Hematopoietic multipotent progenitor cell treated with erythropoietin and hydrocortisone succinate and interleukin-3 and kit ligand, for 15 days (in vitro differentiated cells): ENCODE measurements at places on chromosomes 3 and 15.

DNA sequence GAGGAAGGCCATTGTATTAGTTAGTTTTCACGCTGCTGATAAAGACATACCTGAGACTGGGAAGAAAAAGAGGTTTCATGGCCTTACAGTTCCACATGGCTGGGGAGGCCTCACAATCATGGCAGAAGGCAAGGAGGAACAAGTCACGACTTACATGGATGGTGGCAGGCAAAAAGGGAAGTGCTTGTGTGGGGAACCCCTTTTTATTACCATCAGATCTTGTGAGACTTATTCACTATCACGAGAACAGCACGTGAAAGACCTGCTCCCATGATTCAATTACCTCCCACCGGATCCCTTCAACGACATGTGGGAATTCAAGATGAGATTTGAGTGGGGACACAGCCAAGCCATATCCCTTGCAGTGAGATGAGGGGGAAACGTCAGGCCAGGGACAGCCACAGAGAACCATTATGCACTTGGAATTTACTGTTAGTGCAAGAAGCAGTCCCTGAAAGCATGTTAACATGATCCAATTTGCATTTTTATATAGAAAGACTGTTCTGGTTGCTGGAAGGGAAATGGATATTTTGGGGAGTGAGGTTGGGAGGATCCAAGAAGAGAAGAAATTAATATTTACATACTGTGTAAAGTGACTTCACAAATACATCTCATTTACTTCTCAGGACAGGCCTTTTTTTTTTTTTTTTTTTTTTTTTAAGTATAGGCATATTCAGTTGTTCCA is 87.1 kb downstream of the ARNT2 start:
- no peak for DNase-seq

- DNase-seq: no peak
Measured at GRCh38 chr15:96171853-96172296, 158.6 kb upstream of the NR2F2 start.

GRCh38 chr3:52934630-52935530 is 37.5 kb upstream of the STIMATE start:
- DNase-seq: peak; percentile 69

DNA sequence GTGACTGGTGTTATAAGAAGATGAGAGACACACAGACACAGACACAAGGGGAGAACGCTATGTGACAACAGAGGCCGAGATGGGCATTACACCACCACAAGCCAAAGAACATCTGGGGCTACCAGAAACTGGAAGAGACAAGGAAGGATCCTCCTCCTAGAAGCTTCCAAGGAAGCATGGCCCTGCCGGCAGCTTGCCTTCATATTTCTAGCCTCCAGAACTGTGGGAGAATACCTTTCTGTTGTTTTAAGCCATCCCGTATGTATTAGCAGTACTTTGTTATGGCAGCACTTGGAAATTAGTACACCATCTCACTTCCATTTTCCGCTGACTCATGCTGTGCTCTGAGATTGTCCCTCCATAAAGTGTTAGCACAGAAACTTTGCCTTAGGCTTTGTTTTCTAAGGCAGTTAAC is 38.7 kb upstream of the CA12 start:
- no peak for DNase-seq

DNA sequence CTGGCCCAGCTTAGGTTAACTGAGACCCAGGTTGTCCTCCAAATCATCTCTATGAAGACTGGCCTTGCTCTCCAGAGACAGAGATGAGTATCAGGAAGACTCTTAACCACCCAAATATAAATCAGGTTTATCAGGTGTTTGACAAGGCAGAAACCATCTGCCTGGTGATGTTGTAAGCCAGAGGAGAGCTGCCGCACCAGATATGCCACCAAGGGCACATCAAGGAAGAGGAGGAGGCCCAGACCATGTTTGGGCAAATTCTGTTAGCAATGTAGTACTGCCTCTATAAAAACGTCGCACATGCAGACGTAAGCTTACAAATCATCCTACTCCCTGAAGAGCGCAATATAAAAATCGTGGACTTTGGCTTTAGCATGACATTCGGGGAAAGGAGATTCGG is 21.0 kb upstream of the RPL32 start:
- no peak for DNase-seq

DNA sequence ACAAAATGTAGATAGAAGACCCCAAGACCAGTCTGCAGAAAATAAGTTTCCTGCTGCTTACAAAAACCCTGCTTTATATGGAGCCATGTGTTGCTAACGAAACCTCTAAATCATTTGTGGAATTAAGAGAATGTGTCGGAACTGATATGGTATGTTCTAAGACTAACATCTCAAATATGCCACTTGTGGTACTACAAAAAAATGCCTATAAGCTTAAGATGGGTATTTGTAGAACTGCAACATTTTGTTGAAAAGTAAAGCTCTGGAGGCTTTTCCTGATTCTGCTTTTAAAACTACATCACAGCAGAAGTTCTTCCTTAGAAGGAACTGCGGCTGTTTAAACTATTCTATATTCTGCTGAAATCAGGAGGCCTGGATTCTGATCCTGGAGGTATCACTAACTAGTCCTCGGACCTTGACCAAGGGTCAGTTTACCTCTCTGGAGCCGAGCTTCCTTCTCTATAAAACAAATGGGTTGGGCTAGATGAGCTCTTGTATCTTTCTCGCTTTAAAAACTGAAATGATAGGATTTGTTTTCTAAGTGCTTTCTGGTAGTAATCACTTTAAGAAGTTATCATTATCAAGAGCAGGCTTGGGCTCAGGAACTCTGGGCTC is 74.9 kb downstream of the RAD18 start:
- DNase-seq: no peak
